ENCODE measurements at places on chromosomes 2 and 18.
A peak's percentile ranks its signal among the peaks of the same experiment; 100 is the strongest.

- no peak for DNase-seq
Measured at GRCh38 chr2:223442847-223443246, 159.3 kb downstream of the SCG2 start.

DNA sequence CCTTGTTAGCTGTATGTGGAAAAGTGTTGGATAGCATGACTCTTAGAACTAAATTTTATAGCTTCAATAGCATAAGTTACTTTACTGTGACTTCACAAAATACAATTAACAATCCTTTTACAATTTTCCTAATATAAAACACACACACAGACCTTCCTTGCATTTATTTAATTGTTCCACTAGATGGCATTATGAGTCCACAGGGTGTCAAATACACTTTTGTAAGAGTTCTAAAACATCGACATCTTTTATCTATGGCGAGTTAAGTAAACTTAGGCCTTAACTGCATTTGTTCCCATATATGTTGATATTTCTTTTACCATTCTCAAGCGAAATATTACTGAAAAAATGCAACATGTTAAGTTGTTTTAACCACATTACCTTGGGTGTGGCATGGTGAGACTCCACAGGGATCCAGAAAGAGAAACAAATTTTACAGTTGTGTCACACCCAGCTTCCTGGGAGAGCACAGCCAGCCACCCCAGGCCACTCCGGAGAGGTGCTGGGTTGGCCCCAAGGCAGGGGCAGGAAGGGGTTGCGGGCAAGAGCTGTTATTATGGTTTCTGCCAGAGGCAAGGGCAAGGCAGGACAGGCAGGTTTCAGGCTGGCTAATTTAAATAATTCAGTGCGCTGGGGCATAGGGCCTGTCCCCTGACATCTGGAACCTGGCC is 312.4 kb upstream of the MC4R start:
- DNase-seq: peak; percentile 55

- no peak for DNase-seq
Measured at GRCh38 chr2:197359859-197360258, 49.3 kb upstream of the ANKRD44 start.

DNA sequence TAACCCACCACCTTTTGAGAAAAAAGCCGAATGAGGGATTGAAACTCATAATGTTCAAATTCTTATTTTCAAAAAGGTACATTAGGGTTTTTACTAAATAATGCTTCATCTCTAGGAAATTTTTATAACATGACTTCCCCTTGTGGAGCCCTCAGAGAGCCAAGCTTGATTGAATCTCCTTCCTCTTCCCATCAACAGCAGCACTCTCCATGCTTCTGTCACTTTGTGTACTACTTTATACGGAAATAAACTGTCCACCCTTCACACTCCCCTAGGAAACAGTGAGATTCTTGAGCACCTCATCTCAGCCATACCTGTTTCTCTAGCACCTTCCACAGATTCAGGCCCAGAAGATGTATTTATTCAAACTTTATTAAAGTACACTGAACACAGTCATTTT is 51.8 kb downstream of the TFPI start:
- no peak for DNase-seq

GRCh38 chr2:18487106-18487913 is 73.1 kb downstream of the RDH14 start:
- DNase-seq: no peak

- DNase-seq: no peak
Measured at GRCh38 chr2:207334624-207335371, 169.1 kb upstream of the KLF7 start.

- no peak for DNase-seq
Measured at GRCh38 chr2:178233428-178233827, 39.1 kb downstream of the OSBPL6 start.

DNA sequence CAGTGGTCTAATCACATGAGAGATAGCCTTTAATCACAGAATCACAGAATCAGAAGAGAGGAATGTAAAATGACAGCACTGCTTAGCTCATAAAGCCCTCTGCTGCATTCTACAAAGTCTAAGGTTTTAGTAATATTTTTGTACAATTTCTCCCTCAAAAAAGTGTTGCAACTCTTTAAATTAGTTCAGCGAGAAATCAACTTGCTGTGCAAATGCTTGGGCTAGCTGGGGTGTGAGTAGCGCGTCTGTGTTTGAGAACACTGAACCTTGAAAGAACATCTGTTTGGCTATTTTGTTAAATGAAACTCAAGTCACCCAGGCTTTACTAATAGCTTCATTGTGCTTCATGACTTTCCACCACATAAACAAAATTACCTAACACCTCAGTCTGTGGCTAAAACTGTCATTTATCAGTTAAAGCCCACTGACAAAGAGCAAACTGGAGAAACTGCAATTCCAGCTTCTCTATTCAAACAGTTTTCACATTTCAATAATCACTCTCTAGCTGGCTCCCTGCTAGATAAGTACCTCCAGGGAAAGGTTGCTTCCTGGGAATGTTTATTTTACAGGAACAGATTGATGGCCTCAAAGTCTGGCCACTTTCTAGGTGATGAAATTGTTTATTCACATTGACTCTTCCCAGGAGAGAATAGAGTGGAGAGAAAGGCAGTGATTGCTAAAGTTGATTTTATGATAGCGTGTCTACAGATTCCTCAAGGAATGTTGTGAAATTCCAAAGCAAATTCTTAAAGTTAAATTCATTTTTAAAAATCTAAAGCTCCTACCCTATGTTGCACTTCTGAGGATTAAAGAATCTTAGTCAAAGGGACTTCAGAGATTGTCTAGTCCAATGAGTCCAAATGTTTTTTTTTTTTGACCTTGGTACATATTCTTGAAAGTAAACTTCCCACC is 36.0 kb upstream of the STAT1 start:
- DNase-seq: peak; percentile 68

GRCh38 chr18:21084511-21085078 is 27.0 kb downstream of the ROCK1 start:
- no peak for DNase-seq

DNA sequence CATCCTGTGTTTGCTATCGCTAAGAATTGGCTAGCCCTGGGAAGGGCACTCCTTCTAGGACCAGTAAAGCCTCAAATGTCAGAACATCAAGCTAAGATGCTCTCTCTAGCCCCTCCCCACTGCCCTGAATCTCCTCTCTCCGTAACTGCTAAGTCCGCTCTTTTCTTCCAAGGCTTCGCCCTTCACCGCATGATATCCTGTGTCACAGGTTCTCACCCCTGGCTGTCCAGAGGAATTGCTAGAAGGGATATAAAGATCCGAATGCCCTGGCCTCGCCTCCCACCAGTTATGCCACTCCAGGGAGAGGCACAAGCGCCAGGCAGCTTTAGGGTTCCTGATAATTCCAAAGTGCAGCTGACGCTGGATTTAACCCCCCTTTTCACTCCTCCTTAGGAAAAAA is 17.1 kb upstream of the GPR45 start:
- no peak for DNase-seq

DNA sequence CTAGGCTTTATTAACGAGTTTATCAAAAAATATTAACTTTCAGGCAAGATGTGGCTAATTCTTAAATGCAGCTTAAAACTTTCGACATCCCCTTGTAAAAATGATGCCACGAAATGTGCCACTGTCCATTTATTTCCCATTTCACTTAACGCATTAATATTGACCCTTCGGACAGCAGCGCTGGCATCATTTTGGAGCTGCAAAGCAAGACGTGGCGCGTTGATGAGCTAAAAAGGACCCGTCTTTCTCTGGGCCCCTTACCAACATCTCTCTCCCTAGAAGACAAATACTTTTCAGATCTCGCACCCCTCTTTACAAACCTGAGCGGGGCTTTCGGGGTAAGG is 367.9 kb downstream of the MTX2 start:
- DNase-seq: no peak

- DNase-seq: no peak
Measured at GRCh38 chr2:126792993-126793392, 105.7 kb upstream of the TEX51 start.

DNA sequence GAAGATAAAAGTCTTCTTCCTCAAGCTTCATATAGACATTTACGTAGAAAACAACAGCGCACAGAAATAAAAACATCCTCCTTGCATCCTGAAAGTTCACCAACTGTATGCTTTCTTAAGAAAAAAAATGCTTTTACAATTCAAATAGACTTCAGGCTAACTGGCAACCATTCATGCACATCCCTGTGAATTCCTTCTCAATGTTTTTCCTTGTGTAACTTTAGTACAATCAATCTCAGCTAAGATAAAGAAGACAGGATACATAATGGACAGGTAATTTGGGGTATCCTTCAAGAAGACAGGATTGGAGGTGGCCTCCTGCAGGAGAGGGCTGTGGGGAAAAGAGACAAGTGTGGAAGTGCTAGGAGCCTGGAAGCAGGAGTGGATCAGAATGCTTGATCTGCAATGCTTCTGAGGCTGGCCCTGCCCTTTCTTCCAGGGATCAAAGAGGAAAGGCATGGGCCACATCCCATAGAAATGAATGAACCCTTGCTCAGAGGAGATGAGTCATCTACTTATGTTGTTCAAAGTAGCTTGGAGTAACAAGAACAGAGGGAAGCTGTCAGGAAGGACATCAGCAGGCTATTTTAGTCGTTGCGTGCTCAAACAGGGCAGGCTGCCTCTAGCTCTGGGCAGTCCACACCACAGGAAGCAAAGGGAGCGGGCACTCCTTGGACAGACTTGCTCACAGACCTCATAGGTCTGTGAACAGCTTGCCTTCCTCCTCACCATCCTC is 126.6 kb downstream of the TMEM131 start:
- no peak for DNase-seq

DNA sequence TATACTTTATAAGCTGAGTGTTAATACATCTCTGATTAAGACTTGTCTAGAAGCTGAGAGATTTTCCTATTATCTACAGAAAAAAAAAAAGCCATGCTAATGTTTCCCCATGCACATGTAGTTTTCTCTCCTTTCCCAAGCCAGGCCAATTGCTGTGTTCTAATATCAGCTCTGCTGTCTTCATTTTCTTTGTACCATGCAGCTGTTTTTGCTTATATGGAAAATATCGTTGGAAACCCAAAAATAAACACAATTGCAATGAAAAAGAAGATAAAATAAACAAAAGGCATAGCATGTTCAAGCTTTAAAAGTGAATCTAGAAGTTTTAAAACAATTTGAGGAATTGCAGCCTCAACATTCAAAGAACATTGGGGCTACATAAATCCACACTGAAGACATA is 817.4 kb upstream of the ACVR2A start:
- no peak for DNase-seq

DNA sequence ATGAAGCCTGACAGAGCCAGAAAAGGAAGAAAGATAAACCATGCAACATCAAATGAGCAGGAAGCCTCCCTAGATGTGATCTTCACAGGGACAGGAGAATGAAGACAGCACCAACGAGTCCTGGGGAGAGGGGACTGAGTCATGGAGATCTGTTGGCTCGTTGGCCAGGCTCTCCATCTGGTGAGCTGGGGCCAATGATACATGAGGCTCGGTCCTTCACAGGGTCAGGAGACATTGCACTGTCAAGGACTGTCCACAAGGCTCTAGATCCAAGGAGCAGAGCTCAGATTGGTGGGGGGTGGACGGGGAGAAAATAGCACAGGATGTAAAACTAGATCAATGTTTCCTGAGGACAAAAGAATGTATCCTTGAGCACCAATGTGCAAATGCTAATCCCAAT is 735 bp downstream of the CD207 start:
- DNase-seq: no peak

DNA sequence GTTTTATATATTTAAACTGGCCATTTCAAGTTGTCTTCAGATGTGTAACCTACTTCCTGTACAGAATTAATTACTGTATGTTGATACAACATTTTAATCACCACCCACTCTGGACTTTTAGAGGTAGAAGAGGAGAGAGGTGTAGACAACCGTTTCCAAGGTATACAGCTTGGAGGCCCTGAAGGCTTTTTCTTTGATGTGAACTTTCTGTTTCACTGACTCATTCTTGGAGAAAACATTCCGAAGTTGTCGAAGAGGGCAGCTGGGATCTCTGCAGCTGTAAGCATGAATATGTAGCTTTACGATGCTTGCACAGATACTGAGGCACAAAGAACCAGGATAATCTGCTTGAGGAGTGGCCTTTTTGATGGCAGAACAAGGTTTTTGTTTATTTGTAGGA is 137.0 kb downstream of the NCKAP5 start:
- DNase-seq: no peak

DNA sequence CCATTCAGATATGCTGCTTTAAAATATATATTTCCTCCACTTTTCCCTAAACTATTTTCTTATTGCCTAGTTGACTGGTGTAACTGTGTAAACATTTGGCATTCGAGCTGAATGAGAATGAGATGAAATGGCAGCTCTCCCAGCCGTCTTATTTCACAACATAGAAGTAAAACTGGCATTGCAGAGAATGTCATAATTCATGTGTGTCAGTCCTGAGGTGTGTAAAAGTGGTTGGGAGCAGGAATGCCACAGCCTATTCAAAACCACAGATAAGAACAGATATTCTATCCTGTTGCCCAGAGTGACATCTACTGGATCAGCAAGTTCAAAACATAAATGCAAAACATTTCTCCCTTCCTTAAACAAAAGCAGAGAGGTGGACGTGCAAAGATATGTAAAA is 565.5 kb upstream of the CHAC2 start:
- peak; percentile 3 for DNase-seq

DNA sequence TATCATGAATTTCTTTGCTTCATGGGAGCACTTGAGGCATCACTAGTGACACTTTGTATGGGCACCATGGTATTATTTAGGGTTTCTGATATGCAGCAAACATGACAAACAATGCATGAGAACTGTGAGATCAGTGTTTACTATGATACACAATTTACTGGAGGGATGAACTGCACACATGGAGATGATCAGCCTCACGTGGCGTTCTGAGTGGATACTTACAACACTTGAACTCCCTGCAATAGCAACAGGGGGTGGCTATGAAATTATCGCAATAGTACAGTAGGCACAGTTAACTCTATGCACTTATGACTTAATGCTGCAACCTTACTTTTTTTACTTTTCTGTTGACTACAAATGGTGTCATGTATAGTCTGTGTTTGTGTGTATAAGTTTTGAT is 18.5 kb upstream of the UGT1A8 start:
- DNase-seq: no peak

DNA sequence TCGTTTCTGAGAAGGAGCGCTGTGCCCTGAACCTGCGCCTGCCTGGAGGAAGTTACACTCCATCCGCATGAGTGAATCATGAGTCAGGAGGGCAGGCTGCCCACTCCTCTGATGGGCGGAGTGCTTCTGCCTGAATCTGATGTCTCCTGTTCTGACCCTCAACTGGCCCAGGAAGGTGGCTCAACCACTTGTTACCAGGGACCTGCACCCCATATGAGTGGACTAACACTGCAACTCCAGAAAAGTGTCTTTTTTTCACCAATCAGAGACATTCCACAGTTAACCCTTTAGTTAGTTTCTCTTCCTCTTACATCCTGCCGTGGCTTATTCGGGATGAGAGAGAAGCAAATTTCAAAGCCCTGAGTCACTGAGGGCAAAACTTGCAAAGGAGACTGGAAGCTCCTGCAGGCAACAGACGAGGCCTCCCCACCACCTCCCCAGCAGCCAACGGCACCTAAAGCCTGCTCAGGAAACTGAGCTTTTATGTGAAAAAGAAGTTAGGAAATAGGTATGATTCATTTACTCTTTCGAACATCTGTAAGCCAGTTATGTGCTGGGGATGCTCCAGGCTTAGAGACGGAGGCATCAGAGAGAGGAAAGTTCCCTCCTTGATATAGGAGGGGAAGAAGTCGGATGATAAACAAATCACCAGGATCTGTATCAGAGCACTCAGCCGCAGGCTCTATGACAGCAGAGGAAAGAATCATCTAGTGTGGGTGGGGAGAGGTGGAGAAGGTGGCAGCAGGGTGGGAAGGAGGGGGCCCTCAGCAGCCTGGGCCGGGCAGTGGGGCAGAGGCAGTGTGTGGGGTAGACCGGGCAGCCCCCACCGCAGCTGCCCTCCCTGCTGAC is 30.9 kb downstream of the MBP start:
- no peak for DNase-seq

GRCh38 chr18:62338446-62339105 is 13.5 kb downstream of the TNFRSF11A start:
- DNase-seq: no peak
